ENCODE measurements at places on chromosomes 6 and 20. TPM values are rescaled to one million over a fixed set of nuclear protein-coding genes. Genes with fewer than 3 reads are reported as not detected.

Gene FKBP1C
- 0.44 TPM for total RNA-seq

Gene PRICKLE4
- total RNA-seq: 0.86 TPM

Gene BTBD3
- 19.7 TPM for total RNA-seq

Gene C20orf204
- 0.88 TPM for total RNA-seq
